Inflammatory macrophage treated with lipopolysaccharide for 1 hour (primary cell): ENCODE measurements at places on chromosomes 1 and 21.

DNA sequence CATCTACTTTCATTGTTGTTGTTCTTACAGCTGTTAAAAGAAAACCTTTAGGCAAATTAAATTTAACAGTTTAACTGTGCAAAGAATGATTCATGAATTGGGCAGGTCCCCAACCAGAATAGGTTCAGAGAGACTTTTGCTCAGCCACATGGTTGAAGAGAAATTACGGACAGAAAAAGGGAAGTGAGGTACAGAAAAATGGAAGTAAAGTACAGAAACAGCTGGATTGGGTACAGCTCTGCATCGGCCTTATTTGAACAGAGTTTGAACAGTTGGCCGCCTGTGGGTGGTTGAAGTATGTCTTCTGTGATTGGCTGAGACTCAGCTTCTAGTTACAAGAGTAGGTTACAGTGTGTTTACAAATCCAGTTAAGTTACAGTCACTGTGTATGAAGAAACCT lies 210.1 kb downstream of the FGGY start:
- peak; percentile 83 for DNase-seq

DNA sequence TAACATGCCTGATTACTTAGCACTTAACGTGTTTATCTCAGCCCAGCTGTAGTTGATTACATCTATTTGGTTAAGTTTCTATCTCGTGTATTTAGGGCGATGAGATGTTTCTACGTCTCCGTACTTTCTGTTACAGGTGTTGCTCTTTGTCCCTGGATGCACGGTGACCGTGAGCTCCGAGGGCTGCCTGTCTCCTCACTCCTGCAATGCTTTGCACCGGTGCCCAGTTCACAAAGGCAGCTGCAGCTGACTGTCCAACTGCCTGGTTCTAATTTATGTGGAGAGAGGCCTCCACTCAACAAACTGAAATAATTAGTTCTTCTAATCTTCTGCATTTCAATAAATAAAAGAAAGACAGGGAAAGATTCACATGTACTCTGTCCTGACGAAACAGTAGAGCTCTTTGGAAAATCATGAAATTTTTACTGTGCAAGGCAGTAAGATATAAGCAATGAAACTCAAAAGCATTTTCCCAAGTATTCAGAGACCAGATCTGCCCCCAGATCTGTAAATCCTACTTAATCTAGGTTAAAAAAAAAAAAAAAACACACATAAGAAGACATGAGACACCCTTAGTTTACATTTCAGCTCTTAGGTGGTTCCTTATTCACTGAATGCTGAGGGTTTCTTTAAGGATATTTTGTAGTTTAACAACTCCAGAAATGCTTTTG lies 108.2 kb downstream of the TGFBR3 start:
- no peak for DNase-seq

DNA sequence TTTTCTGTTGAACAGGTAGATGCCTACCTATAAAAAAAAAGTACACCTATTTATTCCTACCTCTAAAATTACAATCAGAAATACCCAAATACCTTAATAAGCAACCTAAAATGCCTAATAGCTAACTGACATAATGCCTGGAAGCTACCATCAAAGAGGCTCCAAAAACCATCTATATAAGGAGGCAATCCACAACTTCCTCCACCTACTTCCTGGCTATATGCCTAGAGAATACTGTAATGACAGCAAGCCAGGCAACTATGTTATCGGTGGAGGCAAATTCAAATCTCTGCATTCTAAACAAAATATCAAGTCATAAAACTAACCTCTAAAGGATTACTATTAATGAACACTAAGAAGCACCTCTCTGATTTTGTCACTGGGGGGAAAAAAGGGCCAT lies 10.1 kb downstream of the ZNF644 start:
- no peak for DNase-seq

- no peak for DNase-seq
Observed at GRCh38 chr1:176480750-176481149, 17.8 kb downstream of the PAPPA2 start.

- DNase-seq, result no peak
Observed at GRCh38 chr1:107358619-107359327, 217.9 kb downstream of the NTNG1 start.

- no peak for DNase-seq
Observed at GRCh38 chr1:210908257-210908656, 225.7 kb downstream of the KCNH1 start.

- DNase-seq, result peak; percentile 95
Observed at GRCh38 chr1:26607186-26607585, 77.6 kb downstream of the RPS6KA1 start.

DNA sequence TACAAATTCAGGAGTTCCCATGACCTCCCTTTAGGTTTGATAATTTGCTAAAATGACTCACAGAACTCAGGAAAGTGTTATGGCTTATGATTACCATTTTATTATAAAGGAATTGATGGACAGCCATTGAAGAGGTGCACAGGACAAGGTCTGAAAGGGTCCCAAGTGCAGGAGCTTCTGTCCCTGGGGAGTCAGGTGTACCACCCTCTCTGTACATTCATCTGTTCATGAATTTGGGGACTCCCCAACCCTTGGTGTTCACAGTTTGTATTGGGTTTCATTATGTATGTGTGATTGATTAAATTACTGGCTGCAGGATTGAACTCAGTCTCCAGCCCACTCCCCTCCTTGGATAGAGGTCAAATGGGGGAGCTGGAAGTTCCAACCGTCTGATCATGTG lies 10.8 kb upstream of the IL10RB start:
- DNase-seq, result no peak

DNA sequence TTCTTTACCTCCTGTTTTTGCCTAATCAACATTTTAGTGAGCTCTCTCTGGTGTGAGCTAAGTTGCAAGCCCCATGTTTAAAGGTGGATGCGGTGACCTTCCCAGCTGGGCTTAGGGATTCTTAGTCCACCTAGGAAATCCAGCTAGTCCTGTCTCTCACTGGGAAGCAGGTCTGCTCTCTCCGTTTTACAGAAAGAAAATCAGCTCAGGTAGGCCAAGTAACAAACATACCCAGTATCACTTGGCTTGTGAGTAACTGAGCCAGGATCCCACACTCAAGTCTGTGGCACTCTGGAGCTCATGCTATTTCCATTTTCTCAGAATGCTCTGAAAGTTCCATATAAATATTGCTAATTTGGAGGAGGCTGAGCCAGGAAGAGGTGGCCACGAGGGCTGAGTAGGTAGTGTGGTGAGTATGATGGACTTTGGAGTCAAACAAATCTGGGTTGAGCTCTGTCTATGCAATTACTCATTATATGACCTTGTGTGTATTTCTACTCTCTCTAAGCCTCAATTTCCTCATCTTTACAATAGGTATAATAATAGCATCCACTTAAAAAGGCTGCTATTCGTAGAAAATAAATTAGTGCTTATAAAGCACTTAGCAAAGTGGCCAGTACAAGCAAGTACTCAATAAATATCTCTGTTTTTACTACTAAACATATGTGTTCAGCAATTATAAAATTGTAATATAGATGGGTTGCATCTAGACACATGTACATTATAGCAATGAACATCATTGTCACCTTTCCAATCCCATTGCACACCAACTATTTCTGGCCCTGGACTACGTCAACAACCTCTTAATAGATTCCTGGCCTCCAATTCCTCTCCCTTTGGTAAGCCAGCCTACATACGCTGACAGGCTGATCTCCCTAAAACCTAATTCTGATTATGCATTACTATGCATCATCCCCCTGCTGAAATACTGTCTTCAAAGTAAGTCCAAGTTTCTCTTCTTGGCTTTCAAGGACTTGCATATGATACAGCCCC lies 32.7 kb upstream of the DHCR24 start:
- DNase-seq, result no peak

- DNase-seq, result no peak
Observed at GRCh38 chr1:23163395-23163794, 5.3 kb downstream of the LUZP1 start.

DNA sequence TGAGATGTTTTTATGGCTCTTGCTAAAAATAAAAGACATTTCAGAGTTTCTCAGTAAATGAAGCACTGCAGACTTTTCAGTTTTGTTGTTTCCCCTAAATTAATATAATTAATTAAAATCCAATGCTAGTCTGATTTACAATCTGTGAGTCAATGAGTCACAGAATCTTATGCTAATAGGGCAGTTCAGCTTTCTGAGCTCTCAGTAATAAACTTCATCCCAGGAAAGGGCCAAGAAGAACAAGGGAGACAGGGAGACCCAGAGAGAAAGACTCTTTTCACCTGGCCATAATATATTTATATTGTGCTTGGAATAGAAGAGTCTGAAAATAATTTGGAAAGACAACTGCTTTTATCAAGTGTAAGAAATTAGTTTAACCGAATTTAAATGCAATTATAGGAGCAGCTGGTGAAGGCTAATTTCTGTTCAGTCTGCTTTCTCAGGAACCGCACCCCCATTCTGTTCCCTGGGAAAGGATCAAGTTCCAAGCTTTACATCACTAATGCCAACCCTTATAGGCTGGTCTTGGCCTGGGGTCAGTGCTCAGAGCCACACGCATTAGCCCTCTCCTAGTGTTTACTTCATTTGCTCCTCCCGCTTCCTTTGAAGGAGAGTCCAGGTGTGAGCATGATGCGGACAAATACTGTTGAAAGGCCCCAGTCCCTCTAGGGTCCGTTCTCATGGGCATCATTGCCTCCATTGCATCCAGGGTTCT lies 145.6 kb downstream of the ZBTB18 start:
- DNase-seq, result no peak

- no peak for DNase-seq
Observed at GRCh38 chr21:18354947-18355346, 48.6 kb downstream of the TMPRSS15 start.

- peak; percentile 90 for DNase-seq
Observed at GRCh38 chr1:110634455-110635311, 28.5 kb upstream of the KCNA2 start.

DNA sequence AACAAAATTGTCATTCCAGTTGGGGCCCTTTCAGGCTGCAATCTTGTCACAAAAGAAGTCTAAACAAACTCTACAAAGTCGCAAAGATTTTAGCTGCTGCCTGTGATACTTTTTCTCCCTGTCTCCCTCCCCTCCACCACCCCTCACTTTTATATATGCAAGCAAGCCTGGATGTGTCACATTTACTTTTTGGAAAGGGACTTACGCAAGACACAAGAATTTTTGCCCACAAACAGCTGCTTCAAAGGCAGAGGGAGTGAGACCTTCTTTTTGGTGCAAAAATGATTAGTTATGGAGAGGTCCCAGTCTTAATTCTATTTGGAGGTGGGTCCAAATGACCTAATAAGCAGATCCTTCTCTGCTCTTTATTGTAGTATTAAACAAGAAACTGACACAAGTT lies 22.9 kb upstream of the RALGPS2 start:
- DNase-seq, result no peak

- peak; percentile 2 for DNase-seq
Observed at GRCh38 chr1:194024659-194025058, 838.2 kb upstream of the B3GALT2 start.

- DNase-seq, result no peak
Observed at GRCh38 chr1:59739111-59739510, 75.6 kb upstream of the HOOK1 start.

DNA sequence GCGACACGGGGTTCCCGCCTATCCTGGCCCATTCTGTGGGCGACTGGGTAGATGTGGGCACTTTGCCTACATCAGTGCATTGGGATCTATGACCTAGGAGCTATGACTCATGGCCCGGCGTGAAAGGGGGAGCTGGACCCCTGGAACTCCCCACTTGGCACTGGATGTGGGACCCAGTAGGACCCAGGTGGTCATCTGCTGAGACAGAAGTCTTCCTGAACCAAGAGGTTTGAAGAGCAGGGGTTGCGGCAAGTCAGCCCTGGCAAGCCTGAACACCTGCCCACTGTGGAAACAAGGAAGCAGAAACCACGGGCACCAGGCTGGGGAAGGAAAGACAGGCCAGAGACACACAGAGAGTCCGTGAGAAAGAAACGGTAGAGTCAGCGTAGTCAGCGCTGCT lies 656.7 kb downstream of the AJAP1 start:
- no peak for DNase-seq

DNA sequence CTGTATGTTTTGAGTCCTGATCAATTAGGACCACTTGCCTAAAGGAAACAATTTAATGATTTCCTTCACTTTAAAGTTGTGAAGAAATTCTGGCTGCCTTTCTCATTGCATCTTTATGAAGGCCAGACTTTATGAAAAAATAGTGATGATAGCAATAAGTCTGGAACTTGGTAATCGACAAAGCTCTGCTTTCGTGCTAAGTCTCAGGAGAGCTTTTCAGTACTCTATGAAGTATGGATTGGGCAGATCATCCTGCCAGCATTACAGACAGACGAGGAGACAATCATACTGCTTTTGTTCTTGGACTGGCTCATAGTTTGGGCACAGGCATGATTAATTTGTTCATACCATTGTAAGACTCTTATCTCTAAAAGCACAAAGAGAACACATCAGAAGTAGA lies 45.5 kb upstream of the KCNJ15 start:
- DNase-seq, result no peak

GRCh38 chr1:161494091-161494735 lies 11.0 kb upstream of the FCGR2A start:
- DNase-seq, result no peak

GRCh38 chr21:43987509-43987908 lies 24.6 kb upstream of the TRAPPC10 start:
- DNase-seq, result no peak

DNA sequence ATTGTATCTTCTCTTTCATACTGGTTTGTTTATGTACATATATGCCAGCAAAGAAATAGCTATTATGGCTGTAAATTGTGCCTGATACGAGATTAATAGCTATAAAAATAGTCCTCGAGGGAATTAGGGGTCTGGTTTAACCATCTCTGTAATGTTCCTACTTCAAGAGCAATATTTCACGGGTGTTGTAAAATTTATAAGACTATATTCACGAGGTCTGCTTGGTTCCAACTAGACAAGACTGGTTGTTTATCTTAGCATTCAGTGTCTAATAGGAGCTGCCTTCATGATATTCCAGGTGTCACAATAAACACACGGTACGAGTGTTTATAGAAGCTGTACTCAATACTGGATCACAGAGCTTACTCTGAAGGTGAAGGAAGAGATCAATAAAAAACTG lies 389.9 kb downstream of the SIPA1L2 start:
- DNase-seq, result no peak

DNA sequence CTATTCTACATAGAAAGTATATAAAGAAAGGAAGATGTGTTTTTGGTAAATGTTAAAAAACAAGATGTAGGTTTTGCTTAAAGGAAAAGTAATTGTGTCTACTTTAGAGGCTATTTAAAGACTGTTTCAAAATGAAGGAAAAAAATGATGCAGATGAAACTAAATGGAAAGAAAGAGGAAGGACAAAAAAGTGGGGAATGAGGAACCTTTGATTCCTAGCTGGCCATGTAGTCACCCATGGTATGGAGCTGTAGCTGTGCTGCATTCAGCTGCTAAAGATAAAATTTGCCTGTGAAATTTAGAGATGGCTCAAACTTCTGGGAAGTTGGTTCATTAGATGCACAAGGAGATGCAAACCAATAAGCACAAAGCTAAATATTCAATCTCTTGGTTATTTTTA lies 86.8 kb upstream of the SERBP1 start:
- peak; percentile 21 for DNase-seq

- DNase-seq, result peak; percentile 61
Observed at GRCh38 chr1:10514490-10515235, 39.9 kb downstream of the PEX14 start.

- DNase-seq, result no peak
Observed at GRCh38 chr1:168824418-168825065, 95.5 kb upstream of the DPT start.

- DNase-seq, result peak; percentile 97
Observed at GRCh38 chr1:235954306-235955283, 87.9 kb upstream of the LYST start.
